ENCODE measurements at places on chromosomes 16 and 17. TPM values are rescaled to one million over a fixed set of nuclear protein-coding genes. Genes with fewer than 3 reads are reported as not detected.

GGA2 gene
- total RNA-seq, result 138 TPM

PLA2G10 gene
- not detected for total RNA-seq

MARCHF10 gene
- total RNA-seq, result not detected

CEMP1 gene
- total RNA-seq, result 1.4 TPM

ABCA10 gene
- 3.9 TPM for total RNA-seq

PPP1R27 gene
- total RNA-seq, result not detected

SMIM36 gene
- total RNA-seq, result not detected

CCL17 gene
- total RNA-seq, result not detected

LGALS9C gene
- total RNA-seq, result 0.82 TPM

CCT6B gene
- total RNA-seq, result 3.8 TPM

KRT33A gene
- not detected for total RNA-seq

CCL7 gene
- not detected for total RNA-seq

PYY gene
- not detected for total RNA-seq

TLCD2 gene
- 0.49 TPM for total RNA-seq

CRYBA1 gene
- not detected for total RNA-seq

Measured in naive thymus-derived CD4-positive, alpha-beta T cell (primary cell).